ENCODE measurements at places on chromosomes 5 and 9. TPM values are rescaled to one million over a fixed set of nuclear protein-coding genes. Genes with fewer than 3 reads are reported as not detected.

ST8SIA4 gene
- total RNA-seq: 2.4 TPM

NR4A3 gene
- under 0.01 TPM for total RNA-seq

STC2 gene
- 514 TPM for total RNA-seq

GAS1 gene
- total RNA-seq: 170 TPM

INSL4 gene
- total RNA-seq: not detected

GZMA gene
- not detected for total RNA-seq

NSUN2 gene
- total RNA-seq: 41.9 TPM
